Activated CD8-positive, alpha-beta T cell treated with anti-CD3 and anti-CD28 coated beads for 36 hours (primary cell): ENCODE measurements at places on chromosomes 11 and 22. TPM values are rescaled to one million over a fixed set of nuclear protein-coding genes. Genes with fewer than 3 reads are reported as not detected.

Gene OR52N4
- total RNA-seq: 0.47 TPM

DNA sequence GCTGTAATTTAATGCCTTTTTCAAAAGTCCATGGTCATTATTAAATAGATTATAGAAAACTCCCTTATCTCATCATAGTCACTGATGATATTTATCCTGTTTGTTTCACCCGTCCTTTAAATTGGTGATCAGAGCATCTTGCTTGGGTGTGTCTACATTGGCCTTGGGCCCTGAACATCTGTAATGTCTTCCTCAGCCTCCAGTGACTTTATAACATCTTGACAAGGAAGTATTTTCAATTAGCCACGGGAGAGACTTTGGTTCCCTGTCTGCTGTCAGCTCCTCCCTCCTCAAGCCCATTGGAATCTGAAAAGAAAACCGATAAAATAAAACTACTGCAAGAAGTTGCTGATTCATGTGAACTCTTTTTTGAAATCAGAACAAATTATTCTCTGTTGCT lies 116.9 kb upstream of the TTC12 start:
- no peaks in the 10 kb centered on the region for H3K4me1 ChIP-seq
- H3K27ac ChIP-seq: no peak overlapping the region
- H3K27me3 ChIP-seq: peaks cover 5% of the 10 kb centered on the region
- no peaks in the 10 kb centered on the region for H3K36me3 ChIP-seq

DNA sequence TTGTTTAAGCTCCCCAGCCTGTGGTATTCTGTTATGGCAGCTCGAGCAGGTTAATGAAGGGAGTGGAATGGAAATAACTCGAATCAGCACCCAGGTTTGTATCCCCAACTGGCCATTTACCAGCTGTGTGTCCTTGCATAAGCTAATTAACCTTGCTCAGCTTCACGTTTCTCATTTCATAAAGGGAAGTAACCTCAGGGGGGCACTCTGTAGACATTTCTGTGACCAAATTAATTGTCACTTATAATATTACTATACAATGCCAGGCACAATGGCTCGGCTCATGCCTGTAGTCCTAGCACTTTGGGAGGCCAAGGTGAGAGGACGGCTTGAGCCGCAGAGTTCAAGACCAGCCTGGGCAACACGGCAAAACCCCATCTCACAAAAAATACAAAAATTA lies 13.8 kb downstream of the ADA2 start:
- peaks cover 6% of the 10 kb centered on the region for H3K4me1 ChIP-seq
- DNase-seq: no peak
- H3K27ac ChIP-seq: no peak overlapping the region
- H3K27me3 ChIP-seq: no peaks in the 10 kb centered on the region
- peaks cover 8% of the 10 kb centered on the region for H3K36me3 ChIP-seq
- no peak overlapping the region for H3K4me3 ChIP-seq

DNA sequence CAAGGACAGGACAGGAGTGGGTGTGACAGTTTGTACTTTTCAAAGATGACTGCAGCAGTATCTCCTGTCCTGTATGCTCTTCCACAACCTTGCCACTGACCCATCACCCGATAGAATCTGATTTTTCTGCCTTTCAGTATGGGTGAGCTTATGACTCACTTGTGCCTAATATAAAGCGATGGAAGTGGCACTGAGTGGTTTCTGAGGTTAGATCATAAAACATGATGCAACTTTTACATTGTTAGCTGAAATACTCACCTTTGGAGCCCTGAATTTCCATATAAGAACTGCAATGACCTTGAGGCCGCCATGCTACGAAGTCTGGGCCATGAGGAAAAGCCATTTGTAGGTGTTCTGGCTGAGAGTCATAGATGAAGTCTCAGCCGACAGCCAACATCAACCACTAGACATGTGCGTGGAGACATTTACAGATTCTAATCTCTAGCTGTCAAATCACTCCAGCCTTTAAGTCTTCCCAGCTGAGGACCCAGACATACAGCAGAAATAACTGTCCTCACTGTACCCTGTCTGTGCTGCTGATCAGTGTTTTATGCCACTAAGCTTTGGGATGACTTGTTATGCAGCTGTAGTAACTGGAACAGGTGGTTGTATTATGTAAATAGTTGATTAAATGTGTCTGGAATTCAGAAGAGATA lies 105.9 kb upstream of the ARHGAP20 start:
- H3K27me3 ChIP-seq: peaks cover 13% of the 10 kb centered on the region
- peak; percentile 62 for DNase-seq
- H3K4me3 ChIP-seq: no peak overlapping the region
- H3K4me1 ChIP-seq: peaks cover 13% of the 10 kb centered on the region
- H3K27ac ChIP-seq: peak overlapping the region; percentile 62

GRCh38 chr11:35598254-35599125 lies 19.8 kb upstream of the FJX1 start:
- peak; percentile 11 for DNase-seq
- H3K27me3 ChIP-seq: peaks cover 36% of the 10 kb centered on the region
- peaks cover 6% of the 10 kb centered on the region for H3K4me1 ChIP-seq
- H3K36me3 ChIP-seq: no peaks in the 10 kb centered on the region

GRCh38 chr11:17691976-17692375 lies 27.4 kb upstream of the MYOD1 start:
- peaks cover 37% of the 10 kb centered on the region for H3K27me3 ChIP-seq
- no peak overlapping the region for H3K27ac ChIP-seq
- no peak for DNase-seq
- no peak overlapping the region for H3K4me3 ChIP-seq
- no peaks in the 10 kb centered on the region for H3K36me3 ChIP-seq
- H3K4me1 ChIP-seq: no peaks in the 10 kb centered on the region
